BJ (cell line): ENCODE measurements at places on chromosomes 4 and X.

GRCh38 chr4:38069271-38069760 is 109.1 kb downstream of the PTTG2 start:
- DNase-seq = no peak

- no peak for DNase-seq
Measured at GRCh38 chr4:107497054-107497453, 223.0 kb downstream of the PAPSS1 start.

DNA sequence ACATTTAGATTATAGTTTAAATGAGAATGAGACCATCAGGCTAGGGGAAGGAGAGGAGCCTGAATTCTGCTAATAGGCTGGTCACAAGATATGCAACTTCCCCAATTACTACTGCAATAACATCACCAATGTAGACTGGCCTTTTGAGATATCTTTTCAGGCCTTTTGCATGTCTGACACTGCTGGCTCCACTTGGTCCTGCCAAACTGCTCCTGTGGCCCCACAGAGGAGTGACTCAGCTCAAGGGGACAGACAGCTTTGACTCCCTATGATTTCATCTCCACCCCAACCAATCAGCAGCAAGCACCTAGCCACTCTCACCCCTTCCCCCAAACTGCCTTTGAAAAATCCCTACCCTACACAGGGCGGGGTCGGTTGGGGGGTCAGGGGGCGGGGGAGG is 22.8 kb downstream of the GPRIN3 start:
- no peak for DNase-seq

- no peak for DNase-seq
Measured at GRCh38 chrX:39242187-39242586, 440.9 kb downstream of the MID1IP1 start.

- DNase-seq = no peak
Measured at GRCh38 chr4:126757219-126757618, 875.5 kb upstream of the INTU start.

DNA sequence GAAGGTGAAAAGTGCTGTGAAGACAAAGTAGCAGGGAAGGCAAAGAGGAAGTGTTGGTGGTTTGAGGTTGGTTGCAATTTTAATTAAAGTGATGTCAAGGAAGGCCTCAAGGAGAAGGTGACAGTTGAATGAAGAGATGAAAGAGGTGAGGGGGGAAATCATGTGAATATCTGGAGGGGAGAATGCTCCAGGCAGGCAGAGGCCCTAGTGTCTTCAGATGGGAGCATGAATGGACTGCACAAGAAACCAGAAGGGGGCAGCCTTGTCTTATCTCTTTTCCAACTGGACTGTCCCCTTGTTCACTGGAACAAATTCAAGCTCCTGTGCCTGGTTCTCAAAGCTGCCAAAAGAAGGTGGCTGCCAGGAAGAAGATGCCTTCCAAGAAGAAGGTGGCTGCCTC is 68.4 kb downstream of the MAOB start:
- no peak for DNase-seq

- no peak for DNase-seq
Measured at GRCh38 chrX:18664947-18665346, 7.0 kb downstream of the RS1 start.

DNA sequence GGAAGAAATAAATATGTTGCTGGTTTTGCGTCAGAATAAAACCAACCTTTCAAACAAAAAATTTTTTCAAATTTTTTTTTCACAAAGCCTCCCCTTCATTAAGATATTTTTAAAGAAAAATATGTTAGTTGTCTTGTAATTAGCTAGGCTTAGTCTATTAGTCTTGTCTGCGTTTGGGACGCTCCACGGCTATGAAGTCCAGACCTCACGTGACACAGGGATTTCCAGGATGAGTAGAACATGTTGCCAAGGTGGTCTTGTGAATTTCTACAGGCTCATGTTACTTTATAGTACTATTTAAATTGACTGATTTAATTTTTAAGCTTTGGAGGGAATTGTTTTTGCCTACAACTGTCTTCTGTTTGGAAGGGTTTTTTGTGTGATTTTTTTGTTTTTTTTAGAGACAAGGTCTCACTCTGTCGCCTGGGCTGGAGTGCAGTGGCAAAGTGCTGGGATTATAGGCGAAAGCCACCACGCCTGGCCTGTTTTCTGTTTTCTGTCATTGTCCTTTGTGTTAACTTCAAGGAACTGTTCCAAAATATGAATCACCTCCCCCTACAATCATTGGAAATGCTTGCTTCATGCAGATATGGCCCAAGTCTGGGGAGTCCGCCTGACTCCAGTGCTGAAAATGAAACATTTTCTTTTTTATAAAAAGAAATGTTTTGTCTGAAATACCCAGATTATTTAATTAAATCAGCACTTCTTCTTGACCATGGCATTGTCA is 26.2 kb downstream of the TMEM144 start:
- DNase-seq = no peak

- no peak for DNase-seq
Measured at GRCh38 chrX:72110051-72110875, 21.5 kb downstream of the RTL5 start.

DNA sequence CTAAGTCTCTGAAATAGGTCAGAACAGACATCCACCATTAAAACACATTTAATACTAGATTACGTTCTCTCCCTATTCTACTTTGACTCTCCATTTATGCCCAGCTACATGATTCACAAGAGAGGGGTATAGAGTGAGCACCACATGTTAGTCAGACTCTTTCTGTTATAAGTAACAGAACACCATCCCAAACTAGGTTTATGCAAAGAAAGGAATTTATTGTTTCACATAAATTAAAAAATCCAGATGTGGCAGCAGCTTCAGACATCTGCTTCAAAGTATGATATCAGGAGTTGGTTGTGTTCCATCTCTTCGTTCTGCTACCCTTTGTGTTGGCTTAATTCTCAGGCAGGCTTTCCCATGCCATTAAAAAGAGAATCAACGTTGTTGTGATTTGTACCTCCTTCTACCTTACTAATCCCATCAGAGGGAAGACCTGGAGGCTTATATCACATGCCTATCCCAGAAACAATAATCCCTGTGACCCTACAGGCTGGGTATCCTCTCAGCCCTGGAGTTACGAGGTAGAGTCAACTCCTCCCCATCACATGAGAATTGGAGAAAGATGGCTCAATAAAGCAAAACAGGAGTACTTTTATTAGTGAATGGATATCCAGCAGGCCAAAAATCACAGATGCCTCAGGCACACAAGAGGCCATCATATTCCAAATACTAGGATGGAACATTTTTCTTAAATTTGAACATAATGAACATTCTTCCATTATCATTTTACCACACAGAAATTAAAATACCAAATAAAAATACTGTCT is 163.2 kb downstream of the SLC7A11 start:
- DNase-seq = no peak

- DNase-seq = no peak
Measured at GRCh38 chrX:101385026-101385684, 836 bp downstream of the BTK start.

DNA sequence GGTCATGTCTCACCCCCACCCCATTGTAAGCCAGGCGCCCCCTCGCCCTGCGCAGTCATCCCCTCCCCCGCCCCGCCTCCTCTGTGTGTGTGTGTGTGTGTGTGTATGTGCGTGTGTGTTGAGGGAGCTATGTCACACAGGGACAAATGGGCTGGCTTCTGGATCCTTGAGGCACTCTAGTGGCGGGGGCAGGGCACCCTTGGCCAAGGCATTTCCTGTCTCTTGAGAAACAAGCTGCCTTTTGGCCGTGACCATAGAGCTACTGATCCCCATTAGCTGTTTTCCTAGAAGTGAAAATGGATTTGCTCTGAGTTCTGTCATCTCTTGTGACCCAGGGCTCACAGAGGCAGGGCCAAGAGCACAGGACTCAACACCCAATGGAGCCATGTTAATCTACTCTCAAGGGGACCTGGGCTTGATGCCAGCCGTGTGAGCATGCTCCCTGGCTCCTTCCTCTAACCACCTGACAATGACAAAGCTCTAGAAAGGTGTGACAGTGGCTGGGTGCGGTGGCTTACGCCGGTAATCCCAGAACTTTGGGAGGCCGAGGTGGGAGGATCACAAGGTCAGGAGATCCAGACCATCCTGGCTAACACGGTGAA is 162.5 kb upstream of the BCOR start:
- no peak for DNase-seq

DNA sequence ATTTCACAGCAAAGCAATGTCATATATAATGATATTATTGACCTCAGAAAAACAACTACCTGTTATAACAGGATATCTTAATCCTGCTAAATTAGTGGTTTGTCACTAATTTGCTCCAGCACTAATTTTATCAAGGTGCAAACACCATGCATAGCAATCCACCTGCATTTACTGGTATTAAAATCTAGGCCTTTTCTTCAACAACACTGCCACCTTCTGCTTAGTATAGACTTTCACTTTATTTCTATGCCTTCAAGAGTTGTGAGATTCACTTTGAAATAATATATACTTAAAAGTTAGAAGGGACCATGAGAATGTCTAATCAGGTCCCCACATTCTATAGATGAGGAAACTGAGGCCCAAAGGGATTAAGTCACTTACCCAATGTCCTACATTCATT is 82.1 kb upstream of the IQCM start:
- no peak for DNase-seq

DNA sequence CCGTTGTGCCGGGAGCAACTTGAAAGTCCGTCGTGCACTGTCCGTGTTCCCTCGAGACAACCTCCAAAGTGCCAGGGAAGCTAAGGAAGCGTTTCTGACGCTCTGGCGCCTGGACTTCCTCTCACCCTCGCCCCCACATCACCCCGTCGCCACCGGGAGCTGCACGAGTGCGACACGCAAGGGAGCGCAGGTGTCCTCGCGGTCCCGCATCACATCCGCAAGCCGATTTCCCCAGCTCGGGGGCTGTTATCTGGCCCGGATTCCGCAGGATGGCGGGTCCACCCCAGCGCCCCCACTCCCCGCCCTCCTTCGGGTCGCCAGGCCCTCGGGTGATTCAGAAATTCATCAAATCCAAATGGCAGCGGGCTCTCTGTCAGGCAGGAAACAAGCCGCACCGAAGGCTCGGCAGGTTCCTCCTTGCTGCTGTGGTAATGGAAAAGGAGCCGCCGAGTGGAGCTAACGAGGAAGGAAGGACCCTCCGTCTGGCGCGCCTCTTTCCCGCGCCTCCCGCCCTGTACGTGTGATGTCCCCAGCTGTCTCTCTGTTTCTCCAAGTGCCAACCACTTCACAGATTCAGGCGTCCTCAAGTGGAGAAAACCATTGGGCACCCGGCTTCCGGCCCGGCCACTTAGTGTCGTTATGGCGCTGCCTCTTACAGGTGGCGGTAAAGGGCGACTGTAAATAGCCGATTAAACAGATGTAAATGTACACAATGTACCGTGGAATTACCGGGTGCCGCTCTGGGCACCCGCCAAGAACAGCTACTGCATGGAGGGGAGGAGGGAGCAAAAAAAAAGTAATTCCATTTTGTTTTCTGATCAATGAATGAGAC is 921 bp upstream of the SETD7 start:
- no peak for DNase-seq

DNA sequence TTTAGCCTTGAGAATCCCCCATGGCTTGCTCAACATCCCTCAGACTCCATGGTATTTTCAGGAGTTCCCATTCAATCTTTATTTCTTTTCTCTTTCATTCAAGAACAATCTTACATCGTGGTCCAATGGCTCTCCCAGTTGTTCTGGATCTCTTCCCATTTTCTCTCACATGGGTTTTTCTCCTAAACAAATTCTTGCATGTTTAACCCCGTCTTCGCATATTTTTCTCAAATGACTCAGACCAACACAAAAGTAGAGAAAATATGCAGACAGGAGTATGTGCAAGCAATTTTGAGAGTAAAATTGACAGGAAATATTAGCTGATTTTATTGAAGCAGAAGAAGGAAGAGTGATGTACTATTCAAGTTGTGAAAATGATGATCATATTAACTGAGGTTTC is 396.4 kb upstream of the TRAM1L1 start:
- DNase-seq = no peak
